Esophagus squamous epithelium (tissue), 5 donors: ENCODE measurements at places on chromosomes 16 and 17. TPM values are rescaled to one million over a fixed set of nuclear protein-coding genes. Genes with fewer than 3 reads are reported as not detected.

GRCh38 chr17:28889996-28890395 is 7.5 kb downstream of the FLOT2 start:
- no peak for DNase-seq

- no peak for DNase-seq
These were observed 922.8 kb upstream of the EEF2KMT start for GRCh38 chr16:6020162-6020985.

GRCh38 chr17:55601874-55602364 is 90.7 kb upstream of the SMIM36 start:
- DNase-seq, result no peak

GRCh38 chr17:77189148-77189547 is 48.4 kb downstream of the SEC14L1 start:
- no peak for DNase-seq

DNA sequence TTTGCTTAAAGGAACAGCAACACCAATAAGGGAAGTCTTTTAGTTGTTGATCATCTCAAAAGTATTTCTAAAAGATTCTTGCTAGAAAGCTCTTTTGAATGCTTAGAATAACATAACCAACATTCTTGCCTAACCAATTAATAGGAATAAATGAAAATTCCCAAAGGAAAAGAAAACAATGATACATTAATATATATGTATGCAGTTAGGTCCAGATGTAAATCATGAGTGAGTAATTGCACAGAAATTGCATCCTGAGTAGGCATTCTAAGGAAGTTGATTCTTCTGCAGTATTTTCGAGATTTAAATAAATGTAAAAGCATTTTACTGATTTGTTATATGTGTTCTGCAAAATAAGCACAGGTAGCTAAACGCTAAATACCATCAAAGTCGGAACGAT is 22.1 kb downstream of the COX10 start:
- no peak for DNase-seq

DNA sequence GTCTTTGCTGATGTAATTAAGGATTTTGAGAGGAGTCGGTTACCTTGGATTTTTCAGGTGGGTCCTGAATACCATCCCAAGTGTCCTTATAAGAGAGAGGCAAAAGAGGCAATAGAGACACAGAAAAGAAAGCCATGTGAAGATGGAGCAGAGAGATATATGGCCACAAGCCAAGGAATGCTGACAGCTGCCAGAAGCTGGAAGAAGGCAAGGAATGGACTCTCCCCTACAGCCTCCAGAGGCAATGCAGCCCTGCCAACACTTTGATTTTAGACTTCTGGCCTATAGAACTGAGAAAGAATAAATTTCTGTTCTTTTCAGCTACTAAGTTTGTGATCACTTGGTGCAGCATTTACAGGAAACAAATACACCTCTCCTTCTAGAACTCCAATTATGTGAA is 8.2 kb upstream of the RNFT1 start:
- no peak for DNase-seq

GRCh38 chr17:41624208-41625101 is at the start of gene KRT17:
TSS of gene KRT17 (minus strand) at chr17:41624575. CDS start at chr17:41624509, 66 bp downstream.
- no peak for DNase-seq

DNA sequence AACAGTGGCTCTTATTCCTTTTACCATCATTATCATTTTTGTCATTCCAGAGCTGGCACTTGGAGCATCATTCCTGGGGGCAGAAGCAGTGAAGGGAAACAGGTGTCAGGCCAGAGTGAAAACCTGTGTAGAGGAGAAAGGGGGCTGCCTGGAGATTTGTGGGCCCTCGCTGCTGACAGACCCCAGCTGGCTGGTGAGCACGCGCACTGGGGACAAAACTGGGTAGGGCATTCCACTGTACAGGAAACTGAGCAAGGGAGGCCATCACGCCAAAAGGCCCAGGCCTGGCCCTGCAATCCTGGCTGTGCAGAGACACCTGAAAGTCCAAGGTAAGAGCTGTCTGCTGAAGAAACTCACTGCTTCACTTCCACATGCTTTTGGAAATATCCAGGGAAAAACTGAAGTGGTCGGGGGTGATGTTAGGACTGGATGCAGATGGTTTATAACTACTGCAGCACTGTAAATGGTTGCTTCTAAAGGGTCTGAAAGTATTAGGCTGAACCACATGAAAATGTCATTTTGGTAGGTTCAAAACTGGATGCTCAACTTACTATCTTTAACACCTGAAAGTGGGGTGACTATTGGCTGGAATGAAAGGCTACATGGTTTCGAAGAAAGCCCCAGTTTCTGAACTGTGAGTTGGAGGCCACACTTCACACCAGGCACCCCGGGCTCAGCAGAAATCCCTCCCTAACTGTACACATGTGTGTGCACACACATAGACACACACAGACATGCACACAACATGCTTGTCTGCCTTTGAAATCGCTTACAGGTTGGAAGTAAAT is 225.0 kb downstream of the C16orf78 start:
- no peak for DNase-seq

DNA sequence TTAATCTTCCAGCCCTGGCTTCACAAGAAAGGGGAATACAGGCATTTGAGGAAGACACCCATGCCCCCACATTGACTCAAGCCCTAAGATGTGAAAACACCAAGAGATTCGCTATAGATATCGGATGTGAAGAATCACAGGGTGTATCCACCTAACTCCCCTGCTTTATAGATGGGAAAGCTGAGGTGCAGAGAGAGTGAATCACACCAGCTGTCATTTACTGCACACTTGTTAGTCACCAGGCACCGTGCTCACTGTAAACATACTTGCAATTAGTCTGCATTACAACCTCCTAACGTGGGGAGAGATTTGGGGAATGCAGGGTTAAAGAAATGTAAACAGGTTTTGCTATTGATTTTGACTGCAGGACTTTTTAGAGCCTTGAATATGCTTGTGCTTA is 325.5 kb downstream of the C16orf95 start:
- no peak for DNase-seq

DNA sequence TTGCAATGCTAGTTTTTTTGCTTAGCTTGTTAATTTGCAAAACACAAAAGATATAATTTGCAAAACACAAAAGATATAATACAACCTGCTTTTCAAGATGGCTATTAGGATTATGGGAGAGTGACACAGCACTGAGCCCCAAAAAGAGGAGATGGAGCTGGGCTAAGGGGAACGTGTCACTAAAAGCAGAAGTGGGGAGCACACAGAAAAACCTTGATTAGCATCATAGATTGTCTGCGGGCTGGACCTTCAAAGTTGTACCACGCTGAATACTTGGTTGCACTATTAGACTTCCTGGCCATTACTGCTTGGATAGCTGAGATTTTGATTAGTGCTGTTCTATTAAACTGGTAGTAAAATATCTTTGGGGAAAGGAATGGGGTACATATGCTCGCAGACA is 36.2 kb downstream of the KCNJ16 start:
- no peak for DNase-seq

- no peak for DNase-seq
These were observed 3.4 kb downstream of the HOXB3 start for GRCh38 chr17:48586355-48587258.

- no peak for DNase-seq
These were observed 1.2 kb upstream of the SRCIN1 start for GRCh38 chr17:38606646-38607611.

GRCh38 chr17:72118335-72119076 is 2.3 kb upstream of the SOX9 start:
- no peak for DNase-seq

DNA sequence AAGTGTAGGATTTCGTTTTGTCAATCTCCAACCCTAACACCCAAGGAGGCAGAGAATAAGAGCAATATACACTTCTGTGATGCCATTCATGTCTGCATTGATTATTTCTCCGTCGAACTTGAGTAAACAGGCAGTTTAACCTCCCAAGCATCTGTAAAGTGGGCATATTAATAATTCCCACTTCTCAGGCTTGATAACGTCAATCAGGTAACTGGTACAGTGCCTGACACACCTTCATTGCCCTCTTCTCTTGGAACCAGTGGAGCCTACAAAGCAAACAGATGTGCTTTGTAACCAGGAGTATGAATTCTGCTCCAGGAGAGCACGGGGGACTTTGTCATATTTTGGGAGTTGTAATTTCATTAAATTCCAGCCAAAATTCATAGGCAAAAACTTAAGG is 32.5 kb upstream of the PLCG2 start:
- DNase-seq, result no peak

- DNase-seq, result no peak
These were observed 396.8 kb downstream of the SOX9 start for GRCh38 chr17:72517413-72518158.

DNA sequence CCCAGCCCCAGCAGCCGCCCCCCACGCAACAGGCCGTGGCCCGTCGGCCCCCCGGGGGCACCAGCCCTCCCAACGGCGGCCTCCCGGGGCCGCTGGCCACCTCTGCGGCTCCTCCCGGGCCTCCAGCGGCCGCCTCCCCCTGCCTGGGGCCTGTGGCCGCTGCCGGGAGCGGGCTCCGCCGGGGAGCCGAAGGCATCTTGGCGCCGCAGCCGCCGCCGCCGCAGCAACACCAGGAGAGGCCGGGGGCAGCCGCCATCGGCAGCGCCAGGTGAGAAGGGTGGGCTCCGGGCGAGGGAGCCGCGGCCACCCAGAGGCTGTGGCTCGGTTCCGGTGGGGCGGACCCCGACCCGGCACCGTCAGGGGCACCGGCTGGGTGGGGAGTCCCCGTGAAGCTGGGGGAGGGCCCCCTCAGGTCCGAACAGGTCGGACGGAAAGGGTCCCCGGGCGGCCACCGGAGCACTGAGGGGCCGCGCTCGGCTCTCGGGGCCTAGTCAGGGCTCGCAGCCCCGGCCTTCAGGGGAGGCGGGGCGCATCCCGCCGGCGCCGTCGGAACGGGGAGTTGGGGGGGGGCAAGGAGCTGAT is 583 bp downstream of the ATXN2L start:
- DNase-seq, result no peak

DNA sequence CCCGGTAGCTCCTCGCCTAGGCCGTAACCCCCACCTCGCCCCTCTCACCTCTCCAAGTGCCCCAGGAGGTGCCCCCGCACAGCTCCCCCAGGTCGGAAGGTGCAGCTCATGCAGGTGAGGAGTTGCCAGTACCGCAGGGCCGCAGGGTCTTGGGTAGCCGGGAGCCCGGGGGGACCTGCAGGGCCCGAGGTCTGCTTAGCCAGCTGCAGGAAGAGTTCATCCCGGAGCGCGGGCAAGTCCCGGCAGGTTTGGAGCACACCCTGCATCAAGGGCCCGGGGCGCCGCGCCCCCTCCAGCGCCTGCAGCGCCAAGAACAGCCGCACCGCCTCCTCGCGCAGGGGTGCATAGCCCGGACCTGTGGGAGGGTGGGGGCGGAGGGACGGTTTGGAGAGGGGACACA is 4.8 kb downstream of the PLEKHH3 start:
- no peak for DNase-seq

DNA sequence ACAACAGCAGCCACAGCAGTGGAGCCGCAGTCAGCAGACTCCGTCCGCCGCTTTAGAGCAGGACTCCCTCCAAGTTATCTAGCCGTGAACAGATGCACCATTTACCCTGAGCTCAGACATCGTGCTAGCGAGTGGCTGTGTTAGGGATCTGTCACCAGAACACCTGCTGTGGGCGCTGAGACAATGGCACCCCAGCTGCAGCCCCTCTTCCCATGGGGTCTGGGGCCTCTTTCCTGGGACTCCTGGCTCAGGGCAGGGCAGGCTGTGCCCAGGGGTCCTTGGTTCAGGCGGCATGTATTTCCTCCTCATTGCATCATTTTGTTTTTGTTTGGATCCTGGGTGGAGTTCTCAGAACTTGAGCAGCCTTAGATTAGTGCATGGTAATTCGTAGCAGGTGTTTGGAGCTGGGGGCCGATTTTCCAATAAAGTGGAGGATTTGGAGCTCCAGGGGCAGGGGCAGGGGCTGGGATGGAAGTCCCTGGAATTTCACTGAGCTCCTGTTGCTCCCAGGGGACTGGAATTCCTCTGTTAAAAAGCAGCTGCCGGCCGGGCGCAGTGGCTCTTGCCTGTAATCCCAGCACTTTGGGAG is 23.4 kb downstream of the NMRAL1 start:
- DNase-seq, result no peak

- DNase-seq, result no peak
These were observed 72.8 kb downstream of the SCNN1B start for GRCh38 chr16:23374721-23375510.

DNA sequence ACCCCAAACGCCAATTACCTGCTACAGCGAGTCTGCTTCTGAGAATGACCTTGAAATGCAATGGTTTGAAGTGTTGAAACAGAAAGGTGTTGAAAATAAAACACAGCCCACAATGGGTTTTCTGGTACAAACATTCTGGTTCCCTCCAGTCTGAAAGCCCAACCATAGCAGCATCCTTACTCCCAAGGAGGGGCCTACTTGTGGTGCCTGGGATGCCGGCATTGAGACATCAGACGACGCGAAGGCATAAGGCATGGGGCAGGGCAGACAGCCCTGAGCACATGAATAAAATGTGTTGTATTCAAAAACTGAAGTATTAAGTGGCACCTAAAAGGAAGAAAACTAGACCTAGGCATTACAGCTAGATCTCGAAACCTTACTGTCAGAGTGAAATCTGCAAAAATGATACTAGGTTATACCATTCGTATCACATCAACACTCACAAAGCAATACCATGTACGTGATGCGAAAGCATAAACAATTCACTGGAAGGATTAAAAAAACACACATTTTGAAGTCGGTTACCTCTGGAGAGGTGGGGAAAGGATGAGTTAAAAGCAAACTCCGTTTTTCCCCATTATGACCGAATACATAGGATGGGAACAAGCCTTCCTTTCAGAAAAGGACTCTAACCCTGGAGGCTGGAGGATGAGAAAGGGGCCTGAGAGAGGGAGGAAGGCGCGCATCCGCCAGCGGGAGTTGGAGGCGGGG is 702 bp downstream of the NUDT21 start:
- DNase-seq, result no peak

GRCh38 chr17:50865868-50866260 is 290 bp downstream of the TOB1 start:
- DNase-seq, result no peak

DNA sequence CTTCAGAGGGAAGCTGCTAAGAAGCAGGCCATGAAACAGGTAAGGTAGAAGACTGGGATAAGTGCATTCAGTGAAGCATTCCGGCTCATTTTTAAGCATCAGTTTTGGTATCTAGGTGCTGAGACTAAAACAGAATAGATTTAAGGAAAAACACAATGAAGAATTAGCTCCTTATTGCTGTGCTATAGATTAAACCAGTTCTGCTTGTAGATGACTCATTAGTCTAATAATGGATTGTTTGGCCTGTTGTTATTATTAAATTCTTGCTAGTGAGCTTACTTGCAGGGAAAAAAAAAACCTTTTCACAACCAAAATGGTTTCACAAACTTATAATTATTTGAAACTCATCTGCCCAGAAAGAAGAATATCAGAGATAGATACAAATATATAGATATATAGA is 55.9 kb downstream of the NSRP1 start:
- DNase-seq, result no peak

- DNase-seq, result no peak
These were observed 22.3 kb downstream of the ACTG1 start for GRCh38 chr17:81489998-81490992.

The KRTAP1-5 gene
- total RNA-seq, result not detected

The KRTAP9-2 gene
- total RNA-seq, result not detected

The RAI1 gene
- total RNA-seq, result 36.3 TPM

The KRT12 gene
- total RNA-seq, result not detected

The CLEC3A gene
- not detected for total RNA-seq

The CLEC19A gene
- total RNA-seq, result not detected

The PERCC1 gene
- not detected for total RNA-seq

The PRRT2 gene
- total RNA-seq, result 1.9 TPM

The CCL3 gene
- total RNA-seq, result not detected

The TMEM220 gene
- 9.5 TPM for total RNA-seq

The SEZ6 gene
- total RNA-seq, result not detected

The KCNJ2 gene
- 9.2 TPM for total RNA-seq

The CHST6 gene
- 0.97 TPM for total RNA-seq
